ENCODE measurements at places on chromosomes 7 and 10.

DNA sequence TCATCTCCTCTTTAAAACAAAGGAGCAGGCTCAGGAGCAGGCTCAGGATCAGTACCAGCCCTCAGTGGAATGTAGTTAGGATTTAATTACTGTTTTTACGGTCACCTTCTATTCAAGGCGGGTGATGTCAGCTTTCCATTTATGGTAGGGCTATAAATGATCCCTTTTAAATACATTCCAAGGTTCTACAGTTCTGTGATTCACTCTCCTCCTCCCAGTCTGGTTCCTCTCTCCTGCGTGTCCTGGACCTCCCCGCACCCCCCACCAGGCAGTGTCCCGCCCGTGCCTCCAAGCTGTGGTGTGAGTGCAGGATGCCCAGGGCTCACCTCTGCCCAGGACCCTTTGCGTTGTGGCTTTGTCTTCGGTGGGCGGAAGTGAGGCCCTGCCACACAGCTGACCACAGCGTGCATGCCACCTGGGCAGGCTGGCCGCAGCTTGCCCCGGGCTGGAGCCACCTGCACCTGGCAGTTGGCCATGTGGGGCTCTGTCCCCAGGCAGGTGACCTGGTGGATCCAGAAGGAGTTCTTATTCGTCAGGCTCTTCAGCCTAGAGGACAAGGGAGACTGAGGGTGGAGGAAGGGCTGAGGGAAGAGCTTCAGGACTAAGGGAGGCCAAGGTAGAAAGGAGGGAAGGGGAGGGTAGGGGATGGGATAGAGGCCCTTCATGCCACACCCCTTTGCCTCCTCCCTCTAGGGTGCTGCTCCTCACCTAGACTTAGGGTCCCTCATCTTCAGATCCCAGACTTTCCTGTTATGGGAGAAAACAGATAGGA lies 9.1 kb downstream of the LOXL4 start:
- DNase-seq, result no peak

DNA sequence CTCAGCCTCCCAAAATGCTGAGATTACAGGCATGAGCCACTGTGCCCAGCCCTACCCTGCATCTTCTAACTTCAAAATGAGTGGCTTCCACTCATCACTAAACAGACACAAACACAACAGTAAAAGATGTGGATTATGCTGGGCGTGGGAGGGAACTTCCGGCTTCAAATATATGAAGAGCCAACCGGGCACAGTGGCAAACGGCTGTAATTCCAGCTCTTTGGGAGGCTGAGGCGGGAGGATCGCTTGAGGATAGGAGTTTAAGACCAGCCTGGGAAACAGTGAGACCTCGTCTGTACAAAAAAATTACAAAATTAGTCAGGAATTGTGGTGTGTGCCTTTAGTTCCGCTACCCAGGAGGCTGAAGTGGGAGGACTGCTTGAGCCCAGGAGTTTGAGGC lies 92.2 kb upstream of the GNA12 start:
- DNase-seq, result no peak

GRCh38 chr7:2553108-2553507 lies 2.2 kb downstream of the BRAT1 start:
- DNase-seq, result no peak

DNA sequence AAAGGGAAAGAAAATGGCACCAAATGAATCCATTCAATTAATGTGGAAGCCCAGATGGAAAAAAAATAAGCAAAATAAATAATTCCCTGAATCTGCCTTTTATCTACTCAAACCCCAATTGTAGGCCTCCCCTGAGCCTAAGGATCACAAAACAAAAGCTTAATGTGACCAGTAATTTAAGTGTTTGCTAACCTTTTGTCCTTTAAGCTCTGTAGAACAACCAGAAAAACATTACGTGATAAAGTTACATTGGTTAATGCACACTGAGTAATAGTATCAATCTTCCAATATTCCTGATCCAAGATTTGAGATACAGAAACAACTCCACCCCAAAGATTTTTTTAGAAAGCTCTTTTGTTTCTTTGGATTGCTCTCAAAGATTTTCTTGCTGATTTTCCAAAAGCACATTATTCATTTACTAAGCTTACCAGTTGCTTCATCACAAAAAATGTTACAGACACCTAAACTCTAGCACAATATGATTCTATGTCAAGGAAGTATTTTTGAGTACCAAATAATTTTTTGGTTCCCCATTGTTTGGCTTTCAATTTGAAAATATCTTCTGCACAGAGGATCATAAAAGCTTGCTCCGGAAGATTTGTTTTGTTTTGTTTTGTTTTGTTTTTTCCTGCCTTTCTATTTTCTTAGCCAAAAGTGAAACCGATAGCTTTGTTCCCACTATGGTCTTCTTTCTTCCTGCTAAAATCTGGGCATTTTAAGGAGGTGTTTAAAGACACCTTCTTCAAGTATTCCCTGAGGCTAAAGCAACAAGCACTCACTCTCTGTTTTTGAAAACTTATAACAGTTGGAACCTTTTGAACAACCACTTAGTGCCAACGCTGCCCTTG lies 54.2 kb downstream of the TRIL start:
- no peak for DNase-seq

DNA sequence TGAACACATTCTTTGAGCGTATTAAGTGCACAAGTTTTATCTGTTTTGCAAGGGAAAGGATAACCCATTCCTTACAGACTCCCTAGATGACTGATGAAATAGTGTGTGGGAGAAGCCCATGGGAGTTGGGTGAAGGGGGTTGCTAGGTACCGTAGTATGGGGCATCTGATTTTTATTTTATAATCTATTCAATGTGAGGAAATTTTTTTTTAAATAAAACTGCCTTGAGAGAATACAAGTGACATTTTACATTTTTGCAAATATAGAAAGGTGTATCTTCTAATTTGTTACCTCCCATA lies 1.4 kb downstream of the BTAF1 start:
- no peak for DNase-seq

DNA sequence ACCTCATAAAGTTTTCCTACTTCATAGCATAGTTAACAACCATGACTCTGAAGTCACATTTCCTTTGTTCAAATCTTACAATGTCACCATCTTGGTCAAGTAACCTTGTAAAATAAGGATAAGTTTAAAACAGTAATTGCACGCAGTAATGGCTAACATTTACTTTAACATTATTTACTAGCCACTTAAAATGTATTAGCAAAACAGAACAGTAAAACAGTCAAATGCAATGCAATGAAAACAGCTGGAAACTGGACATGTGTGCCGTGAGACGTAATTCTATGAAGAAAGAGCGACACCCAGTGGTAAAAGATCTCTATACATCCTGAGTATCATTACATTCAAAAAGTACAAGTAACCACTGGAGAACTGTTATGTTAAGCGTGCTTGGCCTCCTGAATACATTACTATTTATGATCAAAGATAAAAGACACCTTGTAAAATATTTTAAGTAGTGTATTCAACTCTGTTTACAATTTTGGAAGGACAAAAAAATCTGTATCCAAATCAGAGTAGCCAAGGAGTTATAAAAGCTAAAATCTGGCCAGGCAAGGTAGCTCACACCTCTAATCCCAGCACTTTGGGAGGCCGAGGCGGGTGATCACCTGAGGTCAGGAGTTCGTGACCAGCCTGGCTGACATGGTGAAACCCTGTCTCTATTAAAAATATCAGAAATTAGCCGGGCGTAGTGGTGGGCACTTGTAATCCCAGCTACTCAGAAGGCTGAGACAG lies 27.2 kb downstream of the ATE1 start:
- no peak for DNase-seq

GRCh38 chr7:155316427-155317113 lies 18.9 kb downstream of the INSIG1 start:
- no peak for DNase-seq

- no peak for DNase-seq
These were observed 17.4 kb upstream of the KIF5B start for GRCh38 chr10:32073659-32074058.

DNA sequence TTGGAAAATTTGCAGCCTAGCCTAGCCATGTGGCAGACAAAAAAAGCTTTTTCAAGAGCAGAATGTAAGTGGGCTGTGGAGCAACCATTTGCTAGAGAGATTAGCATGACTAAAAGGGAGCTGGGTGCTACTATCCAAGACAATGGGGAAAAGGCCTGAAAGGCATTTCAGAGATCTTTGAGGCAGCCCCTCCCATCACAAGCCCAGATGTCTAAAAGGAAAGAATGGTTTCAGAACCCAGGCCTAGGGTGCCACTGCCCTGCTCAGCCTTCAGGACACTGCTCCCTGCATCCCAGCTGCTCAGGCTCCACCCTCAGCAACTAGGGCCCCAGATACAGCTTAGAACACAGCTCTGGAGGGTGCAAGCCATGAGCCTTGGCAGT lies 24.7 kb downstream of the PNLIPRP3 start:
- DNase-seq, result no peak

GRCh38 chr10:103044942-103045489 lies 126.9 kb downstream of the CNNM2 start:
- no peak for DNase-seq
